T-helper 1 cell (primary cell): ENCODE measurements at places on chromosomes 6 and 20.

DNA sequence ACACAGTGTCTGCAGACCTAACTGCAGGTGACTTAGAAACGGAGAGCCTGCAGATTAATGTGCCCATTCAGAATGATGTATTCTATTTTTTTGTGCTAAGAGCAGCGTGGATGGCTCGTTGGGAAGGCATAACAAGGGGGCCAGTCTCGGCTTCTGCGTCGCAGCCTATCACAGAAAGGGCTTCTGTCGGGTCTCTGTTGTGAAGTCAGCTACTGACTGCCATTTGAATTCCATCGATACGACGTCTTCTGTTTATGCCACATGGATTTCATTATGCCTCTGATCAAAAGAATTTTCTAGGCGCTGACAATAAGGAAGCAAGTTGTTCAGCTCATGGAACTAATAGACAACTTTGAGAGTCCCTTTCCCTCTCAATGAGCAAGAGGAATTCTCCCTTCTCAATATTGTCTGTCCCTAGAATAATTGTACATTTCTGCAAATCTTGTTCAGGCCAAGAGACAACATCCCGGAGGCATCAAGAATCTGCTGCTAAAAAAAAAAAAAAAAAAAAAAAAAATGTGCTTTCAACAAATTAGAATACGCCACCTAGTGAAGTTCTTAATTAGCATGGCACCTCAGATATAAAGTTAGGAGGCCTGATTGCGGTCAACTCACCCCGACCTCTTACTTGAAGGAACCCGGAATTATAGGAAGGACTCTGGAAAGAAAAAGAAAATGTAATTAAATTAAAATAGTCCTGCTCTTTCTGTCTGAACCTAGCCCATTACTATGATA is 223.9 kb downstream of the TSHZ2 start:
- no peak for DNase-seq

- no peak for DNase-seq
Observed at GRCh38 chr6:118869894-118870589, 23.9 kb upstream of the ASF1A start.

- DNase-seq = no peak
Observed at GRCh38 chr6:40323881-40324634, 263.1 kb downstream of the LRFN2 start.

DNA sequence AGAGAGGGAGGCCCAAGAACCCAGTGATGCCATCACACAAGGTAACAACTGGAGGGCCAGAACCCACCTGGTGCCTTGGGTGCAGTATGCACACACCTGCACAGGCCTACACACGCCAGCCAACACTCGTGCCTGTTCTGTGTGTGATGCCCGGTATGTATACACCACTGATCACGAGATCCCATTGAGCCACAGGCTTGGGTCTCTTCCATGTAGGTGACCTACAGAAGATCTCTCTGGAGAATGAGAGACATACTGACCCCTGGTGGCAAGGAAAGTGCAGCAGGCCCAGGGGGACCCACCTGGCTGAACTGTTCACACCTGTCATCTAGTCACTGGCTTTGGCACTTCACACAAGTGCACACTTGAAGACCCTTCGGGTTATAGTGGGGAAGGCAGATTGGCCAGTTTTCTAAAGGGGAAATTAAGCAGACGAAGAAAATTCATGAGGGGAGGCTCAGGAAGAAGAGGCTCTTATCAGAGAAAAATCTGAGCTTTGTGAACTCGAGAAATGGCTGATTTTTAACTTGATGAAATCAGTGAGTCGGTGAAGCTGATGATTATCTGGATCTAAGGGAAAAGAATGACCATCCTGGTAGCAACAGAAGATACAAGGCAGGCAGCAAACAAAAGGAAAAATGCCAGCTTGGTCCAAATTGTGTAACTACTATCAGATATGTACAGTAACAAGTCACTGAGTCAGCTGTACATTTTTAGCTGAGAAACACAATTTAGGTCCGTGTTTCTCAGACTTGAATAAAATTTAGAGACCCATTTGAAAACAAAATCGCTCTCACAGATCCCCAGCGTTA is 69.1 kb upstream of the PBOV1 start:
- no peak for DNase-seq

DNA sequence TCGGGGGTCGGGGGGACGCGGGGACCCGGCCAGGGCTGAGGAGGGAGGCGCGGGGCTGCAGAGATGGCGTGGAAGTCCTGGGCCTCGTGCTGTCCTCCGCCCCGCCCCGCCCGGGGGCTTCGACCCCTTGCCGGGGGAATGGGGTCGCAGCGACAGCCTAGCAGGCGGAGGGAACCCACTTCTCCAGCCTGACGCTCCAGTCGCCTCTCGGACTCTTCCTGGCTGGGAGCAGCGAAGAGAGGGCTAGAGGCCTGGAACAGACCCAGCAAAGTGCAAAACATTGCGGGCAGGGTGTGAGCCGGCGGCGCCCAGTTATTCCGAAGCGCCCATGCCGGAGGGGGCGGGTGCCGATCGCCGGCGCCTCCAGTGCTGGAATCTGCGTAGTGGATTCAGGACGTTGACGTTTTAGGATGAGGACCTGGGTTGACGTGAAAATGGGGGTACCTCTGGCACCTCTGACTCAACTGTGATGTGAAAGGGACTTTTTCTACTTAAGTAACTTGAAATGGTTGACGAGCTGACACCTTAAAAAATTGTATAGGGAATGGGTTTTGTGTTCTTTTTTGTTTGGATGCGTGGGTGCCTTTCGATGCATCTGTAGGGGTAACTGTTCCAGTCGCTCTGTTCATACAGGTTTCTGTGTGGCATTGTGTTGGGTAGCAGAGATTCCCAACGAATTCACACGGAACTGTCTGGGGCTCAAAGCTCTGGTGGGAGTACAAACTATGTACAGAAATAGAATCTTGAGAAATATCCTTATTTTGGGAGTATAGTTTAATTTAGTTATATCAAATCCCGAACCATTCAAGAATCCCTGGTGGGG is 1.4 kb downstream of the SLC35F1 start:
- DNase-seq = no peak

DNA sequence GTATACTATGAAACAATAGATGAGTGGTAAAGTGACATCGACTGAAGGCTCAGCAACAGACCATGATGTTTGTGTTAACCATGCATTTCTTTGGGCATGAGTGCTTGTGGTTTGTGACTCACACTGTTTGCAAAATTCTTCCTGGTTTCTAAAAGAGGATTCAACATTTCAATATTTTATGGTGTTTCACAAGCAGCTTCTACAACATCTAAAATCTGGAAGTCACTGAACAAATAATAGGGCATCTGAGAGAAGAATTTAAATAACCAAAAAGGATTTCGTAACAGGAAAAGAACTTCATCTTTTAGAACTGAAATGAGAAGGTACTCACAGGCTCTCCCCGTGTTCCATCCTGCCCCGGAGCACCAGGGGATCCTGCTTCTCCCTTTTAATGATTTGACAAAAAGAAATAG is 146.2 kb downstream of the COL21A1 start:
- DNase-seq = no peak

DNA sequence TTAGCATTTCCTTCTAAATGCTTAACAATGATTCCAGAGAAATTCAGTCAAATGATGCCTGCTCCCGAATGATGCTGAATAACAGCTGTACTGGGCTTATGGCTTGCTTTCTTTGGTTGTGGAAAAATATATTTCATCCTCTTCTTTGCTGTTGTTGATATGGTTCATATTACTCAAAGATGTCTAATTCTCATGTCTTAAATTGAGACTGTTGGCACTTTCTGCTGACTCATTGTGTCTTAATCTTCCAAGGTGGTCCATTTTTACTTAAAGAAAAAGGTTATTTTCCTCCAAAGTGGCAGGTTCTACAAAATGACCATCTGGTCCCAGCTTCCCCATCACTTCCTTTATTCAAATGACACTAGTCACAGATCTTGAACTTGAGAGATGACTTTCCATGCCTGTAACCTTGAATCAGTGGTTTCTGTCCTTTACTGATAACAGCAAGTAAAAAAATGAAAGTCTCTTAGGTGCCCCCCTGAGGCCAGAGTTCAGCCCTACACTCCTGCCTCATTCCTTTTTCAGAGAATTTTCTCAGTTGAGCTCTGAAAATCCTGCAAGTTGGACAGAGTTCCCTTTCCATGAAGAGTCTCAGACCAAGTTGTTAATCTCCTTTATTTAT is 6.9 kb downstream of the SNAP25 start:
- no peak for DNase-seq

- no peak for DNase-seq
Observed at GRCh38 chr20:13458860-13459451, 179.8 kb downstream of the TASP1 start.

DNA sequence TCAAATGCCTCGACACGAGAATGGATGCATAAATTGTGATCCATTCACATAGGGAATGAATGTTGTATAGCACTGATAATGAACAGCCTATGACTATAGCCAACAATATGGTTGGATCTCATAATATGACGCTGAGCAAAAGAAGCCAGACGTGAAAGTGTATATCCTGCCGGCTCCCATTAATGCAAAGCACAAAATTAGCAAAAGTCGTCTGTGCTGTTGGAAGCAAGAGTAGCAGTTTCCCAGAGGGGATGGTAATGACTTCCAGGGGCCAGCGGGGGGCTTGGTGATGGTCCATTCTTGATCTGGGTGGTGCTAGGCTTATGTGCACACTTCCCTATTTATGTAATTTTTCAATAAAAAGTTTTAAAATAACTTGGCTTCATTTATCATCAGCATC is 1.0 kb upstream of the TAGAP start:
- no peak for DNase-seq

GRCh38 chr6:116543149-116543548 is 2.3 kb downstream of the TRAPPC3L start:
- no peak for DNase-seq

DNA sequence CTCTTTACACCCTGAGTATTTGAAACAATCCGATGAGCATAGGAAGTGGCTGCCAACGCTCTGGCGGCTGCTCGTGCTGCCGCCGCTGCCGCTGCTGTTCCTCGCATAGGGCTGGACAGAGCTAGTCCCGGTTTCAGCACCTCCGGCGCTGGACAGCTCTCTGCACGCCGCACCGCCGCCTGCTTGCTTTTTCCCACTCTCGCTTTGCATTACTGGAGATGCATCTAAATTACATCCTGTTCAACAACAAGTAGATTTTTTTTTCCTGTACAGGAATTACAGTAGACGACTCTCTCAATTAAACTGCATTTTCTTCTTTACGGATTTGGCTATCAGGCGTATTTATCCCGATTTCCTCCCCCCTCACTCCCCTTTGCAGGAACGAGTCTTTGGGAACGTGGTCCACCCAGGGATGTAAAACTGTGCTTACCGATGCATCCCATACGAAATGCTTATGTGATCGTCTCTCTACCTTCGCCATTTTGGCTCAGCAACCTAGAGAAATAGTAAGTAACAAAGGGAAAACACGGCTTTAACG is 563.8 kb downstream of the LMBRD1 start:
- no peak for DNase-seq

DNA sequence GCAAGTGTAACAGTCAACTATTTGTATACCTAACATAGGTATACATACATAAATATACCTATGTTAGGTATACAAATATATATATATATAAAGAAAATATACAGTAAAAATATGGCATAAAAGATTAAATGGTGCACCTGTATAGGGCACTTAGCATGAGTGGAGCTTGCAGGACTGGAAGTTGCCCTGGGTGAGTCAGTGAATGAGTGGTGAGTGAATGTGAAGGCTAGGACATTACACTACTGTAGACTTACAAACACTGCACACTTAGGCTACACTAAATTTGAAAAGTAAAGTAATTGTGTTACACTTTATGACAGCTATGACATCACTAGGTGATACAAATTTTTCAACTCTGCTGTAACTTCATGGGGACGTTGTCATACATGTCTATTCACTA is 65.6 kb downstream of the CDC5L start:
- no peak for DNase-seq

GRCh38 chr6:14079433-14079832 is 38.1 kb upstream of the CD83 start:
- DNase-seq = no peak

GRCh38 chr6:139427199-139427598 is 52.8 kb upstream of the CITED2 start:
- DNase-seq = no peak

DNA sequence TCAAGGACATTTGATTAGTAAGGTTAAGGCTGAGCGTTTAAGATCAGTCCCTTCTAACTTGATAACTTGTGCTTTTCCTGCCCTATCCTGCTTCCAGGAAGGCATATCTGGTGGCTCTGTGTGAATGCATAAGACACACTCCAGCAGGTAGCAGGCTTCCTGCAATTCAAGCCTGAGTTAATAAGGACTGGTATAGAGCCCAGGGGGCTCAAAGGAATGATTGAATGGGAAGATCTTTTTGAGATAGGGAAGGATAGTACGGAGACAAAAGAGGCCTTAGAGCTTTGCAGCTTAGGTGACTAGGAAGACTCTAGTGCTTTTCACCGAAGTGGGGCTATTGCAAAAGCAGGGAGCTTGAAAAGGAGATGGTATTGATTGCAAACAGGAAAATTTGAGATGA is 307.1 kb downstream of the GRIK2 start:
- DNase-seq = no peak

GRCh38 chr6:22783931-22784330 is 214.6 kb downstream of the HDGFL1 start:
- no peak for DNase-seq

- no peak for DNase-seq
Observed at GRCh38 chr6:41651246-41651961, 13.1 kb downstream of the MDFI start.

GRCh38 chr6:64376394-64376793 is 740.8 kb downstream of the PHF3 start:
- no peak for DNase-seq

GRCh38 chr20:14332866-14333265 is 4.5 kb downstream of the FLRT3 start:
- no peak for DNase-seq

DNA sequence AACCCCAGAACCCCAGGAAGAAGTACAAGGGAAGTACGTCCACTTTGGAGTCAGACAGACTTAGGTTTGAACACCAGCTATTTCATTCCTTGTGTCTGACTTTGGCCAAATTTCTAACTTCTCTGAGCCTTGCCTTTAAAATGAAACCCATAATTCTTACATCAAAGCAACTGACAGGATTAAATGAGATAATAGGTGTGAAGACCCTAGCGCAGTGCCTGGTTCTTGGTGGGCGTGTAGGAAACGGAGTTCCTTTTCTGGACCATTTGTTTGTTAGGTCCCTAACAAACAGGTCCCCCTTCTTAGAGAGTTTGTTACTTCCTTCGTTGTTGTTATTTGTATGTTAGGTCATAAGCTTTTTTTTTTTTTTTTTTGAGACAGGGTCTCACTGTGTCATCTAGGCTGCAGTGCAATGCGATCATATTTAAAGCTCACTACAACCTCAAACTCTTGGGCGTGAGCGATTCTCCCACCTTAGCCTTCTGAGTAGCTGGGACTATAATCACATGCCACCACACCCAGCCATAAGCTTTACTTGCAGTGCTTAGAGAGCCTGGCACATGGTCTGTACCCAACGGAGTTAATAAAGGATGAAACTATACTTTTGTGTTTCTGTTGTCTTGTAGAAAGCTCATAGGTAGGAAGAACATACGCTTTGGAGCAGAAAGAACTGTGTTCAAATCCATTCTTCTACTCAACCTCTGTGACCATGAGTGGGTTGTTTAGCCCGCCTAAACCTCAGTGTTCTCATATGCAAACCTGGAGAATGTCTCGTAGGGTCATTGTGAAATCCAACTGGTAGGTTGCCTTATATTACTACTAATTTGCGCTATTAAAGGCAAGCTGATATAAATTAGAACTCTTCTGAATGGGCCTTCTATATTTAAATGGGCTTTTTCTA is 21.8 kb upstream of the MROH8 start:
- DNase-seq = no peak
